ENCODE measurements at places on chromosomes 3 and 15.

DNA sequence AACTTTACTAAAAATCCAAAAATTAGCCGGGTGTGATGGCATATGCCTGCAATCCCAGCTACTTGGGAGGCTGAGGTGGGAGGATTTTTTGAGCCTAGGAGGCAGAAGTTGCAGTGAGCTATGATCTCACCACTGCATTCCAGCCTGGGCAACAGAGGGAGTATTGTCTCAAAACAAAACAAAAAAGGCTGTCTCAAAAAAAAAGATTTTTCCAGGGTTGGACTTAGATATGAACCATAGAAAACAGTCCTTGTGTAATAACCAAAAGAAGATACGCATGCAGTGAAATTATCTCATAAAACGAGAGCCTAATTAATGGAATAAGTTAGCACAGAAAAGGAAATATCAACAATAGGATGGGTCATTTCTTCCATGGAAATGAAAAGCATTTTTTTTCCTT is 320.4 kb upstream of the RASGRP1 start:
- DNase-seq: no peak

DNA sequence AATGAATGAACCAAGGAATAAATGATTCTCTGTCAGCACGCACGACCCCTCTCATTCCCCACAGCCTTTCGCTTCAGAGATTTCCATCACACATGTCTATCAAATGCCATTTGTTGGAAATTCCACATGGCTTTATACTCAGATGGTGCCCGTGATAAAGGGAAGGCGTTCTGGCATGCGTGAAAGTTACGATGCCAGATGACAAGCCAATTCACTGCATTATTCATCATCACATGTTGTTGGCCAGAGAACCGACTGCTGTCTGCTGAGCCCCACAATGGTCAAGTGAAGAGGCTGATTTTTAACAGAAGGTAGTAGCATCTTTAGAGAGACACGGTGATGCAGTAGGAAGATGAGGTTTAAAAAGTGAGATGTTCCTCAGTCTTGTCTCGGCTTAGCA is 74.1 kb upstream of the FRMD4B start:
- no peak for DNase-seq

GRCh38 chr15:89707577-89707976 is 17.0 kb downstream of the WDR93 start:
- DNase-seq: no peak

- DNase-seq: no peak
Observed at GRCh38 chr15:90593499-90594158, 63.9 kb downstream of the CRTC3 start.

- DNase-seq: no peak
Observed at GRCh38 chr15:73941871-73942635, 15.8 kb downstream of the LOXL1 start.

DNA sequence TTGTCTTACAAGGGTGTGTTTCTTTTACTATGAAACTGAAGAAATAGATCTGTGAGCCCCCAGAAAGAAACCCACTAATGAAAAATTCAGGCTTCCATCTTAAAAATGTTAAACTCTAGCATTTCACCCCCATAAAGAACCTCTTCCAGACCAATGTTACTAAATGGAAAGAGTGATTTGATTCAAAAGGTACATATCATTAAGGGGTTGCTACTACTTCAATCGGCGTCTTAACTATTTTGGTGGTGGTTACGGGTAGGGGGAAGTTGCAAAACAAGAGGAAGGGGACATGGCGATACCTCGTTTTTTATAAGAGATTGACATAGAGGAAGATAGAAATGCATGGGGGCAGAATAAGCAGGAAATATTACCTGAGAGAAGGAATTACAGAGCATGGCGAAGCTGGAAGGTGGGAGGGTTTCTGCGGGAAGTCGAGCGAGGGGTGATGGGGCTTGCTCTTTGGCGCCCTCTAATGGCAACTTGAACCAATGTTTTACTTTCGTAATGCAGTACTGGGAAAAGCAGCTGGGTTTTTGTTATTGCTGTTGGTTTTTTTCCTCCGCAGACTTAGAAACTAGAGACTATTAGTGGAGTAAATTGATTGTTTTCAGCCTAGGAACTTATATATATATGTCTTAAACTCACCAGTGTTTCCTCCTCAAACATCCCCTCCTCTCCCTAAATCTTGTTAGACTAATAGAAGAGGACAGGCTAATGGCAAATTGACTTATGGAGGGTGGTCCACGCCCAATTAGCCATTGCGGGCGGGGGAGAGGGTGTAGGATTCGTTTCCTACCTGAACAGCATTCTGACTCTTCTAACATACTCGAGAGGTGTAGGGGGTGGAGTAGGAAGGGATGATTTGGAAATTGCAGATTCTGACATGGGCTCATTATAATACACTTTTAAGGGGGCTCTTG is 11.3 kb upstream of the SOX2 start:
- DNase-seq: peak; percentile 74

DNA sequence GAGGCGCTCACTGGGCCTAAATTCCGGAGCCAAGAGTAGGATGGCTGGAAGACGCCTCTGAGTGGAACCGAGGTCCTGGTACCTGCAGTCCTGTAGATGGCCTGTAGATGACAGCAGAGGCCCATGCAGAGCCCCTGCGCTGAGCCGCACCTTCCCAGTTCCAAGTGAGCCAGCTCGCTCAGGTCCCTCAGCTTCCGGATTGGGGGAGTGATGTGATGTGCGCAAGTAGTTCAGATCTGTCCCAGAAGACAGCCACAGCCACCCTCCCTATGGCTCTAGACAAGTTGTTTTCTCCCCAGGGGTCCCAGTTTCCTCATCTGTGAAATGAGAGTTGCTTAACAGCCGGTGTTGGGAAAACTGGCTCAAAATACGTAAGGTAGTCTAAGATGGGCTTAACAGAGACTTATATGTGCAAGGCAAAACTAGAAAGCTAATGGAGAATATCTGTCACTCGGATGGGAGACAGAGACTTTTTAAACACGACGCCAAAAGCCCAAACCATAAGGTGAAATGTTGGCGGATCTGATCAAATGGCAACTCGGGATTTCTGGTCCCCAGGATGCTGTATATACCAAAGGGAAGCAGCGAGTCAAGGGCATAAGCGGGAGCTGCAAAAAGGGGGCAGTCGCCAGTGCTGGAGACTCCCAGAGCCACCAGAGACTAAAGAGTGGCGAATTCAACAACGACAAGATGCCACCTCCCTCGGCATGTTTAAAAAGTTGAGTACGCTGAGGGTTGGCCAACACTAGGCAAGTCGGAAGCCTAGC is 765 bp upstream of the MAPKAPK3 start:
- DNase-seq: peak; percentile 86

- DNase-seq: no peak
Observed at GRCh38 chr3:126407412-126408044, 12.8 kb downstream of the CFAP100 start.

GRCh38 chr3:142987080-142987700 is 14.2 kb upstream of the U2SURP start:
- peak; percentile 62 for DNase-seq

DNA sequence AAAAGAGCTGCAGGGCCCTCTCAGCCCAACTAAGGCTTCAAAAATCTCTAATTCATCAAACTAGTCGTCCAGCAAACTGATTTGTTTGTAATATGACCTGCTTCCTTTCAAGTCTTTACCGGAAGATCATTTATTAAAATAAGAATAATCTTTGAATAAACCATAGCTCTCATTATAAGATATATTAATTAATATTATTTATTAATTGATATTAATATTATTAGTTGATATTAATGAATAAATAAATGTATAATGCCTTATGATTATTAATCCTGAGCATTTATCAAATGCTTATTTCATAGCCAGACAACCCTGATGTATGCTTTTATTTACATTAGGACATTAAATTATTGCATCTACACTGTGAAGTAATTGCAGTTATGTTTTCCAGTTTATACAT is 550.7 kb upstream of the ALCAM start:
- DNase-seq: no peak

GRCh38 chr15:84594617-84595290 is 6.1 kb upstream of the ZSCAN2 start:
- no peak for DNase-seq

- no peak for DNase-seq
Observed at GRCh38 chr3:40192628-40193027, 116.9 kb upstream of the EIF1B start.

- no peak for DNase-seq
Observed at GRCh38 chr3:99505646-99506269, 132.6 kb upstream of the COL8A1 start.

- DNase-seq: no peak
Observed at GRCh38 chr15:57312318-57313133, 63.8 kb upstream of the CGNL1 start.

- DNase-seq: no peak
Observed at GRCh38 chr15:96924570-96924969, 594.1 kb downstream of the NR2F2 start.
